ENCODE measurements at places on chromosomes 11 and 22. TPM values are rescaled to one million over a fixed set of nuclear protein-coding genes. Genes with fewer than 3 reads are reported as not detected.
A peak's percentile ranks its signal among the peaks of the same experiment; 100 is the strongest.

- H3K4me1 ChIP-seq: peaks cover 4% of the 10 kb centered on the region
- no peak overlapping the region for H3K27ac ChIP-seq
- H3K27me3 ChIP-seq: no peaks in the 10 kb centered on the region
- peak; percentile 49 for DNase-seq
- no peaks in the 10 kb centered on the region for H3K36me3 ChIP-seq
Measured at GRCh38 chr11:12787847-12788246, 113.6 kb downstream of the TEAD1 start.

GRCh38 chr11:126655807-126656128 is 300.3 kb downstream of the ST3GAL4 start:
- H3K4me3 ChIP-seq: no peak overlapping the region
- peaks cover 12% of the 10 kb centered on the region for H3K27me3 ChIP-seq
- H3K36me3 ChIP-seq: no peaks in the 10 kb centered on the region
- H3K27ac ChIP-seq: no peak overlapping the region
- H3K4me1 ChIP-seq: no peaks in the 10 kb centered on the region

DNA sequence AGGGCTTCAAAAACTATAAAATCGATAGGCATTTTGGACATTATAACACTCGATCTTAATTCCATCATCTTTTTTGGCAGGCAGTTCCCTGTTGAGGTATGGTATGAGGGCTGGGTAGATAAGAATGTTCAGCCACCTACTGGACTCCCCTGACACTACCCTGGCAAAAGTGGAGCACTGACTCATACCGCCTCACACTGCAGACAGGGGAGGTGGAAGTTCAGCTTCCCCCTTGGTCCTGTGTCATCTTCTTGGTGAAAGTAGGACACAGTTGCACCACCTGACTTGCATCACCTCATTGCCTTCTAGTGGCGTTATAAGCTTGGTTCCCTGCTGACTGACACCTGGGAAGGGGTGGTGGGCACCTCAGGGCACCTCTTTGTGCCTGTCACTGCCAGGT is 30.4 kb downstream of the PAAF1 start:
- H3K27ac ChIP-seq: no peak overlapping the region
- no peaks in the 10 kb centered on the region for H3K27me3 ChIP-seq
- H3K4me1 ChIP-seq: no peaks in the 10 kb centered on the region
- H3K36me3 ChIP-seq: peaks cover 2% of the 10 kb centered on the region
- H3K4me3 ChIP-seq: no peak overlapping the region
- DNase-seq: no peak

GRCh38 chr11:68354148-68354872 is 41.9 kb downstream of the LRP5 start:
- no peaks in the 10 kb centered on the region for H3K27me3 ChIP-seq
- H3K4me1 ChIP-seq: no peaks in the 10 kb centered on the region
- H3K4me3 ChIP-seq: no peak overlapping the region
- peaks cover 22% of the 10 kb centered on the region for H3K36me3 ChIP-seq
- no peak overlapping the region for H3K27ac ChIP-seq

FJX1 gene
- total RNA-seq: 40.4 TPM

GRCh38 chr11:117977029-117977428 is 9.2 kb upstream of the IL10RA start:
- H3K27me3 ChIP-seq: peaks cover 18% of the 10 kb centered on the region
- no peak for DNase-seq
- H3K27ac ChIP-seq: no peak overlapping the region
- H3K4me1 ChIP-seq: no peaks in the 10 kb centered on the region
- H3K4me3 ChIP-seq: no peak overlapping the region

SLC35E4 gene
- total RNA-seq: 2.4 TPM

DNA sequence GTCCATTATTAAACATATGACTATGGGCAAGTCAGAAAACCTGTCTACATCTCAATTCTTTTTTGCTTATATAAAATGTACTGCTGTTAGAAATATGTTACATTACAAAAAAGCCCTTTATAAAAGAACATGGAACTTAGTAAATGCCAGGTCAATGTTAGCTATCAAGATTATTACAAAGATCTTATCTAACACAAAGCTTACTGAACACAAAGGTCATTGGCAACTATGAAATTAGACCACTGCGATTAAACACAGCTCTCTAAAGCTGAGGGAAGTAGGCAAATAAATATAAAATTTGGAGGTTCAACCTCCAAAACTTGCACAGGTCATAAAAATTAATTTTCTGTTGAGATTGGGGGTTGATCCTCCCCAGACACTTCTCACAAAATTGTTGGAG is 692.8 kb upstream of the CCDC90B start:
- DNase-seq: no peak
- H3K27me3 ChIP-seq: no peaks in the 10 kb centered on the region
- H3K4me3 ChIP-seq: no peak overlapping the region

DNA sequence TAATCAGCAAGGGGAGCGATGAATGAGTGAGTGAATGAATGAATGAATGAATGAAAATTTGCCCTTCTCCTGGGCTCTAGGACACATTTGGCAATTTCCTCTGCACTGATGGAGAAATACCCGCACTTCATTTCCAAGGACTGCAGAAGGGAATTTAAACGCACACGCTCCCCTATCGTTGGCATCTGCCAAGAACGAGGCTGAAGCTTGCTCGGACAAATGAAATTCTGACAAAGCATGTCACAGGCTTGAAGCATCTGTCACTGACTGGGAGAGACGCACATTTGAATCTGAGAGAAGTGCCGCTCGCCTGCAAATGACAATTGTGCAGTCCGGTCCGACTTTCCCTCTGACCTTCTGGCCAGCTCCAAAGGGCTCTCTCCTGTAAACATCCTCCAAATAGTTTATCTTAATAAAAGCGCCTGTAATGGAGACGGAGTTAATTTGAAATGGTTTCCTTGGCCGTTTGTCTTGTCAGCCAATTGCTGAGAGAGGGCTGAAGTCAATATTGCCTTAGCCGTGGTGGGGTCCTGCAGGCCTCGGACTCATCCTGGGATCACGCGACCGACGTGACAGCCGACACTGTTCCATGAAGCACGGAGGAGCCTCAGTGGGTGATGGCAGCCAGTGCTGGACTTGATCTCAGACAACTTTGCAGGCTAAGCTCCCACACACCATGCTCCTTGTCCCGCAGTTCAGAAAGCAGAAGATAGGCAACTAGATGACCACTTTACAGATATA is 260.7 kb downstream of the MN1 start:
- no peaks in the 10 kb centered on the region for H3K27me3 ChIP-seq
- no peaks in the 10 kb centered on the region for H3K36me3 ChIP-seq
- H3K4me3 ChIP-seq: no peak overlapping the region

OR8K3 gene
- total RNA-seq: not detected

Measured in A673 (cell line).